ENCODE measurements at places on chromosomes 12 and 14.
A peak's percentile ranks its signal among the peaks of the same experiment; 100 is the strongest.

DNA sequence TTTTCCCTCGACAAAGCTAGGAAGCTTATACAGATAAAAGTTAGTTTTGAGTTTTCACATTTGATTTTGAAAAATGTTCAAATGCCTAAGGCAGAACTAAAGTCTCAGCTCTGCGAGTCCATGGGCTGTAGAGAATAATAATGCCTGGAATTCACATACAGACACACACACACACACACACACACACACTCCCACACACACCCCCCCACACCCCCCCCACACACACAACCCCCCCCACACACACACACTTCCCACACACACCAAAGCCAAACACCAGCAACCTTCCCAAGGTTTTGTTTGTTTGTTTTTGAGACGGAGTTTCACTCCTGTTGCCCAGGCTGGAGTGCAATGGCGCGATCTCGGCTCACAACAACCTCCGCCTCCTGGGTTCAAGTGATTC, 62.8 kb upstream of the EIF5 start:
- no peak for DNase-seq

DNA sequence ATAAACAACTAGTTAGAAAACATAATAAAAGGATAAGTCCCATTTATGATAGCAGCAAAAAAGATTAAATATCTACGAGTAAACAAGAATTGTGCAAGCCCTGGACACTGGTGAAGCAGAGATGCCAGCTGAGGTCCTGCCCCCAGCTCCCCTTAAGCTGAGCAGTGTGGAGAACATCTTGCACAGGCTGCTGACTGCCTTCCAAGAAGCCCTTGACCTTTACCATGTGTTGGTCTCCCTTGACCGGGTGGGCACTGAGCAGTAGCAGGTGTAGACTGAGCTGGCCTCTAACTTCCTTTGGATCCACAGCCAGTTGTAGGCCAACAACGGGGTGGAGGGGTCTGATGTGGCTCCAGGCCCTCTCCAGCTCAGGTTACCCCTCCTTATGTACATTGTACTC, 47.7 kb upstream of the PAPLN start:
- DNase-seq, result no peak

DNA sequence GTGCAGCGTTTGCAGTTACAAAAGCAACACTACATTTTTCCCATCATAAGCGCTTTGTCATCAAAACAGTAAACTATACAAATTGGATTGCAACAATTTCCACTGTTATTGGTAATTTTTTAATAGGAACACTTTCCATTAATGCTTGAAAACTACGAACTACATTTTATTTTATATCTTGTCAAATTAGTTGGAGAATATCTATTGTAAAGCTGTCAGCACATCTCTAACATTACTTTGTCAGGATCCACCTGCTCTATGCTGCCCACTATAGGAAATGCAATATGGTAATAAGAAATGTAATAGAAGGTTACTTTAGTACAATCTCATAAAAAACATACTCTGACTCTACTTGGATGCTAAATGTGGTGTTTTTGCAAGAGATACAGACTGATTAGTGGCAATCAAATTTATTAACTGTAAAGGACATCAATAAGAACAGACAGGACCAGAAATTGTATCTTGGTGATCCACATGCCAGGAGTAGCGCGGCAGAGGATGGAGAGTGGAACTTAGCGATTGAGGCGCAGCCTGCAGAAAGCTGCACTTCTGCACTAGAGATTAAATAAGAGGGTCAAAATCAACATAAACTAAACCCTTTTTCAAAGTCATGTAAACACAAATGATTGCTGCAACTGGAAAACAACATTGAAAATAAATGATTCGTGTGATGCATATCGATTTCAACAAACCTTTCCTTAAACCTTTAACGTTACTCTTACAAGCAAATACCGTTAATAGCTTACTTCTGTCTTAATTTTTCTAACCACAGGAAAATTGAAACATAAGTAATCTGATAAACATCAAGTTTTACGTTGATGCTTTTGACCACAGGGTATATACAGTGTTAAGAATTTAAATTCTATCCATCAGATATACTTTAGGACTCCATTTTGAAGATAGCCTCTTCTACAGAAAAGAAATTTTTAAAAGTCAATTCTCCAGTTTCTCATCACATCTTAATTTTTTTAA, 3.6 kb upstream of the ARID2 start:
- DNase-seq, result peak; percentile 2

DNA sequence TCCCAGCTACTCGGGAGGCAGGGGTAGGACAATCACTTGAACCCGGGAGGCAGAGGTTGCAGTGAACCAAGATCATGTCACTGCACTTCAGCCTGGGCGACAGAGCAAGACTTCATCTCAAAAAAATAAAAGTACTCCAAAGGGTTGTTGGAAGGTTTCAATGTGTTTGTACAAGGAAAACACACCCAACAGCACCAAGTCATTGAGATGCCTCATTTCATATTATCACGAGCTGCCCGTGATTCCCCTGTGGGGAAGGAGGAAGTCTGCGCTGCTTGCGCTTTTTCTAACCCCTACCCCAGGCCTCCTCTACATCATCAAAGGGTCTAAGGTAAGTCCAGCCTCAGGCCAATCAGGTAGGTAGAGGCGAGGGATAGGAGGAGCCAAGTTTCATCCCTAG, 73.6 kb downstream of the KDM2B start:
- no peak for DNase-seq

DNA sequence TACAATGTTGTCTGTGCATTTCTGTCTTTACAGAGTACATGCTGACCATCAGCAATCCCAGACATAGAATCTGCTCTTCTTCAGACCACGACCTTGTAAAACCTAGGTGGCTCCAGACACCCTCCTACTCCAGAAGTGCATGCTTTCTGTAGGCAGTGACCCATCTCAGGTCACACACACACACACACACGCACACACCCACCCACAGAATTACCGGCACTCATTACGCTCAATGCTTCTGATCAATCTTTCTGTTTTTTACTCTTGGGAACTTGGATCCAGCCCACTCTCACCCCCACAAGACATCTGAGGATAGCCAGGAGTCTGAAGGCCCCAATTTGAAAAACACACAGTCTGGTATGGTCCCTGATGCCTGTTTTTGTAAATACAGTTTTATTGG, 7.5 kb upstream of the TSPAN9 start:
- no peak for DNase-seq

DNA sequence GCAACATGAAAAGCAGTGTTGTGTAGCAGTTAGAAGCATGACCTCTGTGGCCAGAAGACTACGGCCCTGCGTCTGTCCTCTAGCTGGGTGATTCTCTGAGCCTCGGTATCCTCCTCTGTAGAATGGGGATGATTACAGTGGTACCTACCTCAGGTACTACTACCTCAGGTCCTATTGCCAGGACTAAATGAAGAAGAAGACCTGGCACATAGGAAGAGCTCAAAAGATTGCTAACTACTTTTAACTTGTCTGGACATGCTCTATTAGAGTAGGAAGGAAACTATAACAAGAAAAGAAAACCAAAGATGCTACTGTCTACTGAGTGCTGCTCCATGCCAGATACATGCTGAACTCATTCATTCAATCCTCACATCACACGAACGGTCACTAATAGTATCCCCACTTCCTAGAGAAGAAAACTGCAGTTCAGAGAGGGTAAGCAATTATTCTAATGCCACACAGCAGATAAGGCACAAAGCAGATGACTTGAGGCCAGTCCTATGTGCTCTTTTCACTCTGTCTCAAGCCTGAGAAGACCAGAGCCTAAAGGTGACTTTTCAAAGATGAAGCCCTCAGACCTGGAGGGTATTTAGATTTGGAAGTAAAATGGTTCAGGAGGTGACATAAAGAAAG, 108.1 kb upstream of the HIF1A start:
- no peak for DNase-seq

DNA sequence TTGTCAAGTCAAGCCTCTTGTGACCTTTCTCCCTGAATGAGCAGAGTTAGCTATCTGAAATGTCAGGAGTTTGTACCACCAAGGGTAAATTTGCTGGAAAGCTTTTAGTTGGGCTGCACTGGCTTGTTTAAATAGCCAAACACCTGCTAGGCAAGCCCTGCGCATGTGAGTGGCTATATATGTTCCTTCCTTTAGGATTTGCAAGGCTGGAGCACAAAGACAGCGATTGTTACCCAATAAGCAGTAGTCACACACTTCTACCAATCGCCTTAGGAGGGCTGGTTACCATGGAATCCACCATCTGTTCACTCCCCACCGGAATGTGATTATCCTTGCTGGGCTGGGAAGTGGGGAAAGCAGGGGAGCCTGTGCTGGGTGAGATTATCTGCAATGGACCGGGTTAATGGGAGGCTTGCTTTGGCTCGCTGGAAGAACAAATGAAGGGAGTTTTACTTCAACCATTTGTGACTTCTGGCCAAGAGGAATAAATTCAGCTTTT, 102.5 kb downstream of the FGD4 start:
- no peak for DNase-seq

- DNase-seq, result peak; percentile 64
These were observed at the start of gene ST8SIA1 for GRCh38 chr12:22334410-22335100. Gene ST8SIA1 (minus strand): TSS chr12:22334707. CDS start chr12:22334232, 475 bp downstream.
